ENCODE measurements at places on chromosomes 3 and 15.

DNA sequence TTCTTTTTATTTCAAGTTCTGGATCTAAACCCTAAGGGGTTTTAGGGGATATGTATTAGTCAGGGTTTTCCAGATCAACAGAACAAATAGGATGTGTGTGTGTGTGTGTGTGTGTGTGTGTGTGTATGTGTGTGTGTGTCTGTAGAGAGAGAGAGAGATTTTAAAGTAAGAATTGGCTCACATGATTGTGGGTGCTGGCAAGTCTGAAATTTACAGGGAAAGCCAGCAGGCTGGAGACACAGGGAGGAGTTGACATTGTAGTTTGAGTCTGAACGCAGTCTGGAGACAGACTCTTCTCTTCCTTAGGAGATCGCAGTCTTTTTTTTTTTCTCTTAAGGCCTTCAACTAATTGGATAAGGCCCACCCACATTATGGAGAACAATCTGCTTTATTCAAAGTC, 428.8 kb upstream of the TBL1XR1 start:
- DNase-seq, result no peak

GRCh38 chr15:57961919-57962318, 103.6 kb downstream of the ALDH1A2 start:
- no peak for DNase-seq

GRCh38 chr3:19917167-19917566, 16.9 kb downstream of the EFHB start:
- DNase-seq, result no peak

DNA sequence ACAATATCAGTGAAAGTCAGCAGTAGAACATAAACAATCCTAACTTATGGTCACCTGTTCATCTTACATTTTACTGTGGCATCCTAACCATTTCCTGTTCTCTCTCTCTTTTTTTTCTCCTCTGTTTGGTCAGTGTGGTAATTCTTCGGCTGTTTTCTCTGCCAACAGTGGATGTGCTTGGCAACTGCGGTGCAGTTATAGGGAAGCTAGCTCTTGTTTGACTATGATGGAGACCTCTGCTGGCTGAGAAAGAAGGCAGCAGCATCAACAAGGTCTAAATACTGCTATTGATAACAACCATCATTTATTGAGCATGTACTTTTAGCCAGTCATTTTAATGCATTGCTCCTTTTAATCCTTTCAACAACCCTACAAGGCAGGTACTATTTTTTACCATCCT, 723 bp upstream of the DRD3 start:
- DNase-seq, result peak; percentile 0

- DNase-seq, result no peak
Observed at GRCh38 chr3:25355034-25355885, 72.8 kb upstream of the RARB start.

- DNase-seq, result no peak
Observed at GRCh38 chr15:78854833-78855372, 17.8 kb upstream of the MORF4L1 start.

- peak; percentile 20 for DNase-seq
Observed at GRCh38 chr3:31132132-31132769, 237.8 kb upstream of the GADL1 start.

DNA sequence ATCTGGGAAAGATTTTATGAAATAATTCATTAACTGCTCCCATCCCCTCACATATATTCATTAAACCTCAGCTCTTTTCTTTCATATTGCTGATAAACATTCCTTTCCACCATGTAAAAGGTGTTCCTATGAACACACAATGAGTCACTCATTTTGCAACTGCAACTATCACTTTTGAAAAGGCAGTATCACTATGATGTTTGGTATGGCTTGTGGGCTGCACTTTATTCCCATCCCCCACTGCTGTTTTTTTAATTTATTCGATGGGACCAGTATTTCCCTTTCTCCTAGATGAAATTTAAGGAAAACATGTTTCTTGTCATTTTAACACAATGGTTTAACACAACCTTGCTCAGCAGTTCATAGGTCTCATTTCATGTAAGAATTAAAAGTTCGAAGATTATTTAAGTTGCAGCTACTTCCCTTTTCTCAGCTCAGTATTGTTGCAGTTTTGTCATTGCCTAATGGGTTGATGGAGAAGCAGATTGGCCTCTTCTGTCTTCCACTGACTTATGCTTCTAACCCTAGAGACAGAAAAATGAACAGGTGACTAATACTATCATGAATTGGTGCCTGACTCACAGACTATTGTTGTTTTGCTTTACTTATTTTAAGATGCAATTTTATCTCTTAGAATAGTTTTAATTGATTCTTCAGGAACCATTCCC, 280.3 kb downstream of the ZPLD1 start:
- DNase-seq, result no peak

- DNase-seq, result no peak
Observed at GRCh38 chr3:66014651-66015050, 24.1 kb downstream of the MAGI1 start.

Data from NCI-H345 (cell line).